HS-27A (cell line): ENCODE measurements at places on chromosomes 7 and 10.

DNA sequence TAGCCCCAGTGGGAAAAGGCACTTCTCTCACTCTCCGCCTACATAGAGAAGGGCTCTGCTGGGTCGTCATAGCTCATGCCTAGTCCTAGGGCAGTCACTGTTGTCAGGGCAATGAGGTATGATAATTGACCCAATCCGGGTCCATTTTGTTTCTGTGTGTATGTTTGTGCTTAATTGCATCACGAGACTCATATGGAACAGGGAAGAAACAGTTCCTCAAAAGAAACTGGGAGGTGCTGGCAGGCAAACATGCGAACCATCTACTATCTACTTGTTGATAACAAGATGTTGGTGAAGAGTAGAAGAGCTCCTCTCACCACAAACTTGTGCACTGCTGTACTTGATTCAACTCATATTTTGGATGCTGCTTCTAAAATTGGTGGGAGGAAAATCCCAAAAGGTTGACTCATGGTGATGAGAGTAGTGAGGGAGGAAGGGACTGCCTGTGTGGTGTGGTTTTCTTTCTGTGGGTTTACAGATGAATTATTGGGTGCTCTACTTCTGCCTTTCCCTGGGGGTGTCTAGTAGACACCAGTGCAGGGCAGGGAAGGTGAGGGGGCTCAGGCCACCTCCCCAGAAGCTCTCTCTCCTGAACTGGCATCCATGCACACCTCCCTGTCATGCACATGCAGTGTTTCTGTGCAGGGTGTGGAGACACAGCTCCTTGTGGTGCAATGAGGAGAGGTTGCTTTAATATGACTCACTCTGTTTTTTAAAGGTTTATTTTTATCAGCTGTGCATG lies 29.4 kb downstream of the LSMEM1 start:
- no peak for DNase-seq

DNA sequence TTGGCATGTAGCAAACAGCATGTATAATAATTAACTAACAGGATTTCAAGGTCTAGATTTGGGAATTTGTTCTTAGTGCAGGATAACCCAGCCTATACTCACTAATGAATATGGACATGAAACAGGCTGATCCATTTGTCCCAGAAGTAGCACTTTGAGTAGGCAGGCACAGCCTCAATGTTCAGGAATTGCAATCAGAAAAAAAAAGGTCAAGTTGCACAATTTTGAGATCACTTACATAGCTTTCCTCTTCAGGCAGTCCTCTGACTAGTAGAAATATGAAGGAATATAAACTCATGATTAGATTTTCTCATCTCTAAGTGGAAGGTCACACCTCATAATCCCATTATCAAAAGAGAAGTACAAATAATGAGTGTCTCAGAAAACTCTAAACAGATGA lies 921.4 kb upstream of the CELF2 start:
- DNase-seq: no peak

DNA sequence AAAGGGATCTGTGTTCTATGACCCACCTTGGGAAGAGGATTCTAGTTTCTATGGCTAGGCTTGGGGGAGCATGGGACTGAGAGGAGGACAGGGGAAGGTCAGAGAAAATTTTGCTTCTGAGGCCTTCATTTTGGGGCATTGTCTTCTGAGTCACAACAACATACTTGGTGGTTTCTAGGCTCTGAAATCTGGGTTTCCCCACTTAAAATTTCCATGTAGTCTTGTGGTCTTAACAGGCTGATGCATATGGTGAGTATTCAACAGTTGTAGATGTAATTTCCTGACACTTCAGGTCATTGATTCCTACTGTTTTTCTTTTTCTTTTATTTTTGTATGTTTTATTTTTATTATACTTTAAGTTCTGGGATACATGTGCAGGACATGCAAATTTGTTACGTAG lies 88.5 kb downstream of the ANKRD7 start:
- DNase-seq: no peak

GRCh38 chr7:112981966-112982365 lies 104.7 kb downstream of the GPR85 start:
- DNase-seq: no peak

DNA sequence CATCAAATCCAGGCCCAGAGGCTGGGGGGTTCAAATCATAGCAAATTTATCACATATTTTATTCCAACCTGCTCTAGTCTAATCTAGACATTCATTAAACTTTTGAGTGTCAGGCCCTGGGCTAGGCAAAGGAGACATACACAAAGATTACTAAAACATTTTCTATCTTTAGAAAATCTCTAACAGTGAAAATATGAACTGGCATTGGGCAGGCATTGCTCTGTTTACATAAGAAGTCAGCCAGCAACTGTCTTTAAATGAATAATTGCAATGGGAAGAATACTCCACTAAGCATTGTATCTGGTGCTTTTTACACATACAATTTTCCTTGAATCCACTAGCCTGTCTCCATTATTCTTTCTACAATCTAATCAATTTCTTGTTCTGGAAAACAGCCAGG lies 222.5 kb upstream of the LRRN3 start:
- no peak for DNase-seq

- DNase-seq: no peak
Measured at GRCh38 chr7:21450941-21451340, 23.1 kb downstream of the SP4 start.

DNA sequence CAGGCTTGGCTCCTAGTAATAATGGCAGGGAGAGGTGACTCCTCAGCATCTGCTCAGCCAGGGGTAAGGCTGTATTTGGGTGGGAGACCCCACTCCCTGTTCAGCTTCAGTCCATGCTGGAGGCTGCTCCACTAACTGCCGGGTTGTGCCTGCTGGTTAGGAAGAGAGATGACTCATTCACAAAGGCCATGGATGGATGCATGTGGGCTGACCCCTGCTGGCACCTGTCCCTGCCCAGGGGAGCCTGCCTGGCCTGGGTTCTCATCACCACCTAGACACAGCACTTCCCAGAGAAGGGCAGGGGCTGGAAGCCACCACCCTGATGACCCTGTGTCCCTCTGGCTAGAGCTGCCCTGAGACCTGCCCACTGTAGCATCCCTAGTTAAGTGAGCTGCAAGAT lies 59.0 kb downstream of the VSTM4 start:
- DNase-seq: no peak

- DNase-seq: no peak
Measured at GRCh38 chr10:100998991-100999741, 442 bp upstream of the LZTS2 start.
